T-cell (primary cell): ENCODE measurements at places on chromosomes 4 and X. TPM values are rescaled to one million over a fixed set of nuclear protein-coding genes. Genes with fewer than 3 reads are reported as not detected.

CT45A1 gene
- not detected for total RNA-seq

GRCh38 chr4:101761405-101761804, 29.1 kb upstream of the BANK1 start:
- DNase-seq: no peak

- DNase-seq: no peak
These were observed 85.6 kb upstream of the EFHC2 start for GRCh38 chrX:44428989-44429627.

TMPRSS11A gene
- total RNA-seq: not detected

GRCh38 chrX:30304866-30305265, 4.3 kb downstream of the NR0B1 start:
- DNase-seq: no peak

MAMLD1 gene
- total RNA-seq: 1.2 TPM

DNA sequence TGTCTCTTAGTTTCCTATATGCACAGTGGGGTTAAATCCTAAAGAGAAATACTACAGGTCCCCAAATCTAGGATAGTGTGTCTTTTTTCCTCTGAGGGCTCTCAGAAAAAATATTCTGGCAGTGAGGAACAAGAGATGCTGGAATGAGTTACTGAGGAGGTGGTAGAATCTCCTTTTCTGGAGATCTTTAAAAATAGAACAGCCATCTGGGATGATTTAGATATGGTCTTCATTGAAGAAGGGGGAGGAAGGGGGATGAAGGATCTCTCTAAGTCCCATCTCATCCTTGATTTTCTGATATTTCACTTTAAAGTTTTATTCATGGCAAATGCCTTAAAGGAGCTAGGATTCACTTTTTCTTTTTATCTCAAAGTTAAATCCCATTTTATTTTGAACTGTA, 235.0 kb downstream of the MAML3 start:
- no peak for DNase-seq

DNA sequence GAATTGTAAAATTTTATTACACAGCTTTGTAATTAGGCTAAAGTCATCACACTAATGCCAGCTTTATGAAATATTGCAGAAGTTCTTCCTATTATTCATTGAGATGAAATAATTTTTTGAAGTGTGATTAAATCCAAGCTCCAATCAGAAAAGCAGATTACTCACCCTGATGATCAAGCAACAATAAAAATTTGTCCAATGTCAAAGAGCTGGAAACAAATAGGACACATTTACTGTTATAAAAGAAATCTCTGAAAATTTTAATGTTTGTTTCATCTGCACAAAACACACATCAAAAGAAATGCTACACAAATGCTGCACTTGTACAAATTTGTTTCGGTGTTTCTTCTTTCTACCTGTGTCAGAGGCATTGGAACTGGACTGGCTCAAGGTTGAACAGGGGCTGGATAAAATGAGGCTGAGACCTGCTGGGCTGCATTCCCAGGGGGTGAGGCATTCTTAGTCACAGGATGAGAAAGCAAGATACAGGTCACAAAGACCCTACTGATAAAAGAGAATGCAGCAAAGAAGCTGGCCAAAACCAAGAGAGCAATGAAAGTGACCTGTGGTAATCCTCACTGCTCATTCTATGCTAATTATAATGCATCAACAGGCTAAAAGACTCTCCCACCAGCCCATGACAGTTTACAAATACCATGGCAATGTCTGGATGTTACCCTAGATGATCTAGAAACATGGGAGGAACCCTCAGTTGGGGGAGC, 78.3 kb downstream of the GASK1B start:
- no peak for DNase-seq

SEC31A gene
- total RNA-seq: 146 TPM

- DNase-seq: no peak
These were observed 107.3 kb downstream of the EFNB1 start for GRCh38 chrX:68936126-68936525.

PIR gene
- not detected for total RNA-seq

DNA sequence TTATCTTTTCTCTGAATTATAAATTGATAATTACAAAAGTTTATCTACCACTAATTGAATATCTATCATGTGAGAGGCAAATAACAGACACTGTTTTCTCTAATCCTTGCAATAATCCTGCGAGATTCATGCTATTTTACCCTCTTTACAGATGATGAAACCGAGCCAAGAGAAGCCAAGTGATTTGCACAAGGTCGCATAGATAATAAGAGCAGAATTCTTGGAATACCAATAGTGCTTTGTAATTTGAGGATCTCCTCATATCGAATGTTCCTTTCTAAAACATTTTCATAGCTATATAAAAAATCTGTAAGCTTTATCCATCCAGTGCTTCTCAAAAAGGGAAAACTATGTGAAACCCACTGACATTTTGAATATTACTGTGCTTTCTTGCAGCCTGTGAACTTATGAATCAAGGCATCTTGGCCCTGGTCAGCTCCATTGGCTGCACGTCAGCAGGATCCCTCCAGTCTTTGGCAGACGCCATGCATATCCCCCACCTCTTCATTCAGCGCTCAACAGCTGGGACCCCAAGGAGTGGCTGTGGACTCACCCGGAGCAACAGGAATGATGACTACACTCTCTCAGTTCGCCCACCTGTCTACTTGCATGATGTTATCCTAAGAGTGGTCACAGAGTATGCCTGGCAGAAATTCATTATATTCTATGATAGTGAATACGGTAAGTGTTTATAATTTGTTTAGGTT, 743.8 kb upstream of the ATOH1 start:
- DNase-seq: no peak

ERVMER34-1 gene
- total RNA-seq: not detected

- DNase-seq: no peak
These were observed 276.5 kb upstream of the CTSO start for GRCh38 chr4:156230176-156230575.

DNA sequence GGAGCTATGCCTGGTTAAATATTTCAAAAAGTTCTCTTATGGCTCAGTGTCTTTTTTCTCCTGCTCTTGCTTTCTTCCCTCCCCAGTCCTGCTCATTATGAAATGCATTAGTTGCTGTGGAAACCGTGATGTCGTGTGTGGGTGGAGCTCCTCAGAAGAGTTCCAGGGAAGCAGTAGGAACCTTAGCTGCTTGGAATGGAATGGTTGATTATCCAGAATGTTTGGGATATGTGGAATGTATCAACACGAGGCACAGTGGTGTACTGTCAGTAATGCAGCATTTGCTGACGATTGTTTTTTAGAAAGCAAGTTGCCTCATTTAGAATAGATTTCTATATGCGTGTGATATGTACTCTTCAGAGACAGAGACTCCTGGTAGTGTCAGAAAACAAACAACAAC, 333.2 kb downstream of the ARHGAP10 start:
- DNase-seq: no peak

GRCh38 chr4:83599183-83599582, 63.3 kb downstream of the GPAT3 start:
- no peak for DNase-seq

DNA sequence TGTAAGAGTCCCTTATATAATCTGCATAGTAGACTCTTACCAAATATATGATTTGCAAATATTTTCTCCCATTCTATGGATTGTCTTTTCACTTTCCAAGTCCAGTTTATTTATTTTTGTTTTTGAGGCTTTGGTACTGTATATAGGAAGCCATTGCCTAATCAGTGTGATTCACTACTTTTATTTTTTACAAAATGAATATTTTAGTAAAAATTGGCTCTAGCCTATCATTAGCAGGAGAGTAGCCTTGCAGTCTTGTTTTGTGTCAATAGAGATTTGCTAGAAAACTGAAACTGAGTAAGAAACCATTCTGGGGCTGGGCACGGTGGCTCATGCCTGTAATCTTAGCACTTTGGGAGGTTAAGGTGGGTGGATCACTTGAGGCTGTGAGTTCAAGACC, 199.9 kb upstream of the MAB21L2 start:
- no peak for DNase-seq

DNA sequence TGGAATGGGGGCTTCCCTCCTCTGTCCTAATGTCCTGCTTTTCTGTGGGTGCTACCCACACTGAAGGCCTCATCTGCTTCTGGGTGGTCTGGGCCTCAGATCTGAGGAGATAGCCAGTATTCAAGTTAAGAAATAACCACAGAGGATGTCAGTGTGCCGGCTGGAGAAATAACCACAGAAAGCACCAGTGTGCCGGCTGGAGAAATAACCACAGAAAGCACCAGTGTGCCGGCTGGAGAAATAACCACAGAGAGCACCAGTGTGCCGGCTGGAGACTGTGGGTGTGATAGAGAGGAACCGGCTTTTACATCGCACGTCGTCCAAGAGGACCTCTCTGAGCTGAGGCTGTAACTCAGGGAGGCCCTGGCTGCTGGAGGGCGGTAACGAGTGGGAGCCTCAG, 65.7 kb upstream of the PSAPL1 start:
- no peak for DNase-seq

DNA sequence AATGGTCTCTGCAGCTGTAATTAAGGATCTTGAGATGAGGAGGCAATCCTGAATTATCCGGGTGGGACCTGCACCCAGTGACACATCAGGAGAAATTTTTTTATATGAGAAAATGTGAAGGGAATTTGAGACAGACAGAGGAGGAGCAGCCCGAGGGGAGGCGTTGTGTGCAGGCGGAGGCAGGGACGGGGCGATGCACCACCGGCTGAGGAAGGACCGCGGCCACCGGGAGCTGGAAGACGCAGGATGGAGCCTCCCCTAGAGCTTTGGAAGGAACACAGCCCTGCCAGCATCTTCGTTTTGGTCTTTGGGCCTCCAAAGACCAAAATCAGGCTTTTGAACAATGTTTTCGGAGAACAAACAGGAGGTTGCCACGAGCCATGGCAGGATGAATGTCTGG, 85.0 kb upstream of the ADRA2C start:
- no peak for DNase-seq

FABP2 gene
- total RNA-seq: not detected

FAM53A gene
- total RNA-seq: 3.0 TPM
